Left renal cortex interstitium (tissue), 4 donors: ENCODE measurements at places on chromosomes 16 and 17.

DNA sequence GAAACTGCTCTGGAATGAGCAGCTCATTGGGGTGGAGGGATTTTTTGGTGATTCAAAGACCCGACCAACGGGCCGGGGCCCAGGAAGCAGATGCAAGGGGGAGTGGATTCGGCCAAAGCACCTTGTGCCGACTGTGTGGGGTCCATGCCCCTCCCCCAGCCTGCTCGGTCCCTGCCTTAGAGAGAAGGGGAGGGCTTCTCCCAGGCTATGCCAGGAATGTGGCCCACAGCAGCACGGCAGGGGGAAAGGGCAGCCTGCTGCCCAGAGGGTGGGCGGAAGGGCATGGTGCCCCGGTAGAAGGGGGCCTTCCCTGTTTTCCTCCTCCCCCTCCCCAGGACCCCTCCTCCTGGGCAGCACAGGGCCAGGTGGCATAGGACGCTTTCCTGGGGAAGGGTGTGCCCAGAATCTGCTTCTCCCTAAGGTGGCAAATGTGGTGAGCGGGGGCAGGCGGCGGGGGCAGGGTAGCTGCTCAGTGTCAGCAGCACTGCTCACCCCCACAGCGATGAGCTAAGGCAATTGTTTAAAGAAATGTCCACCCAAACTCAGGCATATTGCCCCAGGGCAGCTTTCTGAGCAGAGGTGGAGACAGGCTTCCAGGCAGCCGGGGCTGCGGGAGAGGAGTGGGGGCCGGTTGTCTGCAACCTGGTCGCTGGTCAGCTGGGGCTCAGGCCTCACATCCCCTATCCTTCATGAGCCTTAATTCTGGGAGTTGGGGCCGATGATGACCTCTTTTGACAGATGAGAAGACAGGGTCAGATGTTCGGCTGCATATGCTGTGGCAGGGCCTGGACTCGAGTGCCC lies 33.9 kb upstream of the MLKL start:
- no peak for DNase-seq

- DNase-seq: no peak
These were observed 34.5 kb downstream of the ZDHHC7 start for GRCh38 chr16:84976644-84977400.

GRCh38 chr17:34126965-34127364 lies 128.1 kb upstream of the CCL2 start:
- no peak for DNase-seq

- no peak for DNase-seq
These were observed 46.2 kb upstream of the NOL11 start for GRCh38 chr17:67671493-67671892.

DNA sequence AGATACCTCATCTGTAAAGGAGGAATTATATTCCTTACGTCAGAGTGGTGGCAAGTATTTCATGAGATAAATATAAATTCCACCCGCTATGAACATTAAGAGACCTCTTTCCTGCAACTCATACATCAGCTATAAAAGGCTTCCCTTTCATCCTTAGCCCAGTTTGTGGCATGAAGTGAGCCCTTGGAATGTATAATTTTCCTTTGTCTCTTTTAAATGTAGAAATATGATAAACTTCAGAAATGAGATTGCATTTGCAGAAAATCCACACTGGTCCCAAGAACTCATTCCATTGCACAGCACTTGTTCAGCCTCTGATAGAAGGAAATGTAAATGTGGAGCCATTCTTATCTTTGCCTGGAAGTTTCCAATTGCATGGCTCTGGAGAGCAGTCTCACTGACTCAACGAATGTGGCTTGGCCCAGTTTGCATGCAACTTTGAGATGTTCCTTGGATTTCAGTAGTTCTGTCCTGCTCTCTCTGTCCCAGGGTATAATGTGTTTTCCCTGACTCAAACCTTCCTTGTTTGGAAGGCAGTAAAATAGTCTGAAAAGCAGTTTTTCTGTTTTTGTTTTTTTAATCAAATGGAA lies 746.4 kb downstream of the CDH11 start:
- DNase-seq: no peak

DNA sequence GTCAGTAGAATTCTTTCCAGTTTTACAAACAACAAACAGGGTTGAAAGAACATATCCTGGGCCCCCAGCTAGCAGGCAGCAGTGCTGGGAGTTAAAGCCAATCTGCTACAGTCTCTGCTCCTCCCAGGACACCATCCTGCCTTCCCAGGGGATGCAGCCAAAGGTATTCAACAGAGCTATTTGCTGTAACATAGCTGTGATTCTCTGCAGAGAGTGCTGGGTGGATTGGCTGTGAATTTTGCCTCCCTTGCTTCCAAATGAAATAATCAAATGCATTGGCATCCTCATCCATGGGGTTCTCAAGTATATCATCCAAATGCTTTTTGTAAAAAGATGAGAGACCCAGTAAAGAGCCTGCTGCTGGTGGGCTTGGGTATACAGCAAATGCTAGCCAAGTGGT lies 124.3 kb downstream of the NPIPB5 start:
- DNase-seq: no peak

DNA sequence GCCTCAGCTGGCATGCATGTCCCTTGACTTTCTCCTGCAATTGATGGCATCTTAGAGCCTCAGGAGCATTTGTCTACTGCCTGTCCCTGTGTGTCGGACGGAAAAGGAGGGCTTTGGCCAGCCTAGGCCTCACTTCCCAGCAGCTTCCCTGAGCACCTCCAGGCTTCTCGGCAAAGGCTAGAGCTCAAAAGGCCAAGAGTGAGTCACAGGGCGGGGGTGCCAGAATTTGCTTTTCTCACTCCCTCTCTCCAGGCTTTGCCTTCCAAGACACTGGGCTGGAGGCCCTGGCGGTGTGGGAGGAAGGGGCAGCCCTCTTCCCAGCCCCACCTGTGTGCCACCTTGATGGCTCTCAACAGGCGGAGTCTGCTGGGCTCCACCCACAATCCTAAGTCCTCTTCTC lies 107.3 kb upstream of the MAF start:
- DNase-seq: no peak

GRCh38 chr16:15993541-15993940 lies 44.1 kb downstream of the ABCC1 start:
- no peak for DNase-seq
